ENCODE measurements at places on chromosomes 4 and X.

- DNase-seq, result no peak
Observed at GRCh38 chr4:8793571-8794160, 78.0 kb downstream of the HMX1 start.

DNA sequence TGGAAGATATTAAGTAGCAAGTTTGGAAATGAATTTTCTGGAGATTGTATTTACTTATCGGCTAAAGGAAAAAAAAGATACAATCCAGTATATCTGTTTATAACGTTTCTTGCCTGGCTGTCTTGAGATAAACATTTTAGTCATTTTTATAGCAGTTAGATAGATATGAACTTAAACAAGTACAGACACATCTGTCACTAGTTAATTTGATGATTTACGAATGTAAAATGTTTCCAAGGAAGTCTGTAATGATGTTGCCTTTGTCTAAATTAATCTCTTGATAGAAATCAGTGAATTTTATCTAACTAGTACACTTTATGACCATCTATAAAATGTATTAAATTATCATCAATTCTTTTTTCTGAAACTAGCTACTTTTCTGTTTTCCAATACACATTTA is 5.7 kb downstream of the BMPR1B start:
- DNase-seq, result no peak

DNA sequence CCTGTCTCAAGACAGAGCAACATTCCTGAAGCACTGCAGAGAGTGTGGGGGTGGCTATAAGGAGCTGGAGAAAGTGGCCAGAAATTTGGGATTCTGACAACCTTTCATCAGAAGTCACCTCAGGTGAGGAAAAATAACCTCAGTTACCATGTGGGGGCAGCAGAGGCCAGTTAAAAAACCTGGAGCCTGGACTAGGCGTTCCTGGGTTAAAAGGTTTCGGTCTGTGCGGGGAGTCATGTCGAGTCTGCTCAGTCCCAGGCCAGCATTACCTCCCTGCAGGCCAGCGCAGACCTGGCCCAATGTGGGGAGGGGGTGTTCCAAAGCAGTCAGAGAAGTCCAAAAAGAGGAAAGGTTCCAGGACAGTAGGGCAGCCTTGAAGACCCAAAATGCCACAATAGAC is 10.9 kb upstream of the NALF2 start:
- DNase-seq, result no peak

- DNase-seq, result no peak
Observed at GRCh38 chr4:174910271-174910670, 7.9 kb upstream of the ADAM29 start.

DNA sequence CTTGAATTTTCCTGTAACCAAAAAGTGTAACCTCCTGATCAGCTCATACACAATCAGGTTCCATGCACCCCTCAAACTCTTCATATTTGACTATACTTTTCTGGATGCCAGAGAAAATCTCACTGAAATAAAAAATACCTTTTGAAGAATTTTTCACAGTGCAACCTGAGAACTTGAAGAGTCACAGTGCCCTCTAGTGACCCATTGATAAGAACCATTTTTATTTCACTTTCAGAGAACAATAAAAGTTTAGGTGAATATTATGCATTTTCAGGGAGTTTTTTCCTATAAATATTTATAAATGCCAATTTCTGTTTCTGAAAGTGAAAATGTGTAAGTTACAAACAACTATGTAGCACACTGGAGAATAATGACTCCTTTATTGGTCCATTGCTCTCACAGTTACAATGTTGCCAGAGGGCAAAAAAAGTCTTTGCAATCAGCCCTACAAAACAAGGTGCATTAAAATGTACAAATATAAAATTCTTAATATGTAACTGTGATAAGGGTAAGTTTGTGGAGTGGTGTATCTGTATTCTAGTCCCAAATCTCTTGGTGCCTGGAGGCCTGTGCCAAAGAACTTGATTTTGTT is 153.6 kb upstream of the INTU start:
- no peak for DNase-seq

GRCh38 chrX:28599957-28600356 is 12.7 kb downstream of the IL1RAPL1 start:
- no peak for DNase-seq

GRCh38 chrX:129637217-129638109 is 17.3 kb downstream of the APLN start:
- peak; percentile 40 for DNase-seq

GRCh38 chr4:99724067-99724466 is 66.4 kb upstream of the C4orf54 start:
- no peak for DNase-seq

- no peak for DNase-seq
Observed at GRCh38 chr4:183541752-183542040, 36.8 kb downstream of the ING2 start.

- no peak for DNase-seq
Observed at GRCh38 chrX:10577853-10578252, 42.5 kb downstream of the MID1 start.

- no peak for DNase-seq
Observed at GRCh38 chrX:107567370-107567769, 60.9 kb upstream of the PRPS1 start.

GRCh38 chrX:46044486-46044885 is 500.7 kb downstream of the ZNF674 start:
- DNase-seq, result no peak

GRCh38 chr4:113840861-113841260 is 79.3 kb upstream of the CAMK2D start:
- DNase-seq, result no peak

GRCh38 chrX:133151336-133151735 is 54.4 kb upstream of the USP26 start:
- DNase-seq, result no peak

- DNase-seq, result no peak
Observed at GRCh38 chrX:49761481-49761880, 65.7 kb upstream of the PAGE1 start.

- DNase-seq, result no peak
Observed at GRCh38 chr4:152467101-152467500, 68.8 kb downstream of the FBXW7 start.

- no peak for DNase-seq
Observed at GRCh38 chrX:80576806-80577533, 156.7 kb downstream of the TENT5D start.

- no peak for DNase-seq
Observed at GRCh38 chr4:81348778-81349094, 123.0 kb downstream of the RASGEF1B start.

GRCh38 chrX:96776966-96777365 is 92.3 kb downstream of the DIAPH2 start:
- DNase-seq, result no peak

- no peak for DNase-seq
Observed at GRCh38 chr4:74624351-74625151, 169.8 kb downstream of the BTC start.

- DNase-seq, result no peak
Observed at GRCh38 chr4:7007944-7008343, 35.2 kb upstream of the TADA2B start.

All from C1 segment of cervical spinal cord (tissue), 14 donors.